Activated CD4-positive, alpha-beta T cell treated with anti-CD3 and anti-CD28 coated beads, Interleukin-2, amount 50 U/mL, for 4 hours (primary cell): ENCODE measurements at places on chromosomes 12 and 14.

GRCh38 chr14:66508846-66509621, 1.1 kb downstream of the GPHN start:
- peak; percentile 40 for DNase-seq

DNA sequence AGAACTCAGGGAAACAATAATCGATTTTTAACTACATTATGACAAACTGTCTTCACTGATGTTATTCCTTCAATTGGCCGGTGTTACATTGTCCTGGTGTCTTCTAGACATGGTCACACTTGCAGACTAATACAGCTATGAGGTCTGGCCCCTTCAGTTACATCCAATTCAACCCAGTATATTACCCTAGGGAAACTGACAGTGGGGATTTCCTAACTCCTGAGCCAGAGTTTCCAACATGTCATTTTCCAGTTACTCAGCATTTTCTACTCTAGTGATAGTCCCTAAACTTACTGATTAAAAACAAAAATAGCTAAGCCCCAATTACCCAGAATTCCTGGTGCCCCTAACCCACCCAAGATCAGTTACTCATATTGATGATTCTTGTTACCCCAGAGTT, 21.1 kb downstream of the IFNG start:
- DNase-seq = no peak

DNA sequence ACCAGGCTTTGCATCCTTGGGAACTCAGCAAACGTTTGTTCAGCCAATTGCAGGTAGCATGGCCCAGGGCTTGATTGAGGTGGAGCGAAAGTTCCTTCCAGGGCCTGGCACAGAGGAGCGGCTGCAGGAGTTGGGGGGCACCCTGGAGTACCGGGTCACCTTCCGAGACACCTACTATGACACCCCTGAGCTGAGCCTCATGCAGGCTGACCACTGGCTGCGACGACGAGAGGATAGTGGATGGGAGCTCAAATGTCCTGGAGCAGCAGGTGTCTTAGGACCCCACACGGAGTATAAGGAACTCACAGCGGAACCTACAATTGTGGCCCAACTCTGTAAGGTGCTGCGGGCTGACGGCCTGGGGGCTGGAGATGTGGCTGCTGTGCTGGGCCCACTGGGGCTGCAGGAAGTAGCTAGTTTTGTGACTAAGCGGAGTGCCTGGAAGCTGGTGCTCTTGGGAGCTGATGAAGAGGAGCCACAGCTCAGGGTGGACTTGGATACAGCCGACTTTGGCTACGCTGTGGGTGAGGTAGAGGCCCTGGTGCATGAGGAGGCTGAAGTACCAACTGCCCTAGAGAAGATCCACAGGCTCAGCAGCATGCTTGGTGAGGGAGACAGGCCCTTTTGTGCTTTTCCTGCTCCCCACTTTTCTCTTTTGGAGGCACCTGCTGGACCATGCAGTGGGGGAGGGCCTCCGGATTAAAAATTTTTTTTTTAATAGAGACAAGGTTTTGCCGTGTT, 799 bp downstream of the THTPA start:
- DNase-seq = no peak

- peak; percentile 79 for DNase-seq
Measured at GRCh38 chr12:49763006-49763591, 21.7 kb downstream of the TMBIM6 start.

GRCh38 chr12:27271206-27271605, 27.1 kb downstream of the STK38L start:
- DNase-seq = no peak

DNA sequence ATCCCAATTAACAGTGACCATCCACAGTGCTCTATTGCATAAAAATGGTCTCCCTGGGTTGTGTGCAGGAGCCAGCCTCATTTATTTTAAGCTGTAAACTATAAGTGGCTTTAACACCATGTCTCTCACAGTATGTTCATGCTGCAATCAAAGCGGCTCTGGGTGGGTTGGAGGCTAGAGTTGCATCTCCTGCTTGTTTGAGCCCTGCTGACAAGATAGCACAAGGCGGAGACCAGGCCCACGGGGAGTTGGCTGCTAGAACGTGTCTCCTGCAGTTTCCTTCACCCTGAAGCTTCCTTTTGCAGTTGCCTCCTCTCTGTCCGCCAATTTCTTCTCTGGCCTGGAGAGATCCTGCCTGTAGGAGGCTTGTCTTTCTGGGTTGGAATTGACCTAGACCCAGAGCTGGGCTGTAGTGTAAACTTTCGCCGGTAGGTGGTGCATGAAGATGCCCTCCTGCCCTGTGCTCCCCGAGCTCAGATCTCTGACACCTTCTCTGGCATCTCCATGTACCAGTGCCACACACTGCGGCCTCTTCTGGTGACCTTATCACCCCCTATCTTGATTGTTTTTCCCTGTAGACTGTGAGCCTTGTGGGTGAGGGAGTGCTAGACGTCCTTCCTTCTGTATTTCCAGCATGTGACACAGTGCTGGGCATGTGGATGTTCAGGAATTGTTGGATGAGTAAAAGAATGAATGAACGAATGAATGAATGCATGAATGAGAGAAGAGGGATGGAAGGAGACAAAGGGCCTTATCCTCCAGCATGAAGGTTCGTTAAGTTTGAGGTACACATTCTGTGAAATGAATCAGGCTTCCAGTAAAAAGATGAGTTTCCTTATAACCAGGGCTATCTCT, 10.4 kb downstream of the OTUB2 start:
- peak; percentile 69 for DNase-seq

GRCh38 chr14:26905229-26905628, 307.4 kb upstream of the NOVA1 start:
- no peak for DNase-seq
